Head of caudate nucleus (tissue), 42 donors: ENCODE measurements at places on chromosomes 3 and 15.

GRCh38 chr3:190132371-190132770 is 11.7 kb upstream of the P3H2 start:
- DNase-seq: no peak

- DNase-seq: no peak
These were observed 31.3 kb downstream of the EFL1 start for GRCh38 chr15:82231233-82231632.

DNA sequence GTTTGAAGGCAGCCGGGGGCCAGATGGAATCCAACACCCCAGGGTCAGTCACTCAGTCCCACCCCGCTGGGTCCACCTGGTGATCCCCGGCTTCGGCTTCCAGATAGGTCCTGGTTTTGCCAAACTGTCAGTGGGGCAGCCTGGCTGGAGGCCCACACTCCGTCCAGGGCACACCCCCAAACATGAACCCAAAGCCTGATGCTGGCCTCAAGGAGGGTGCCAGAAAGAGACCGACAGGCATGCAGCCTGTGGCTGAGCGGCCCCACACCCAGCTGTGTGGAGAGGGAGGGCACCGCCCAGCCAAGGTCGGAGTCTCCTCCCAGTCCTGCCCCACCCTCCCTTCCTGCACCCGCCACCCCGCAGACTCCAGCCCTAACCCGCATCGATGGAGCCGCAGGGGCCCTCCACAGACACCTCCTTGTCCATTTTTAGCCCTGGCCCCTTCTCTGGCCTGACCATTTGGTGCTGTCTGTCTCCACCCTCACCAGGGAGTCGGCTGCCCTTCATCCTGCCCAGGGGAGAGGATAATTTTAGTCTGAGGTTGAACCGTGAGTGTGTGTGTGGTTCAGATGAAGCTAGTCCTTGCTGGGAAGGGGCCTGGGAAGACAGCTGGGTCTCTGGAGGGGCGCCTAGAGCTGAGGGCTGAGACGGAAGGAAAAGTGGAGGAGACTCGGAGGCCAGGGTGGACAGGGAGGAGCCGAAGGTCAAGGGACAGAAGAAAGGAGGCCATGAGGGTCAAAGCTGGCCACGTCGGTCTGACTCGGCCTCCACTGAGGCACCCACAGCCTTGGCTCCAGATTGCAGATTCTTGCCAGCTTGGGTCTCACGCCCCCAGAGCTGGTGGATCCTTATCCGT is 23.1 kb downstream of the TNK2 start:
- no peak for DNase-seq

GRCh38 chr3:51338632-51339031 is 46.5 kb upstream of the MANF start:
- no peak for DNase-seq

- DNase-seq: no peak
These were observed 24.0 kb downstream of the LNP1 start for GRCh38 chr3:100425316-100425715.

DNA sequence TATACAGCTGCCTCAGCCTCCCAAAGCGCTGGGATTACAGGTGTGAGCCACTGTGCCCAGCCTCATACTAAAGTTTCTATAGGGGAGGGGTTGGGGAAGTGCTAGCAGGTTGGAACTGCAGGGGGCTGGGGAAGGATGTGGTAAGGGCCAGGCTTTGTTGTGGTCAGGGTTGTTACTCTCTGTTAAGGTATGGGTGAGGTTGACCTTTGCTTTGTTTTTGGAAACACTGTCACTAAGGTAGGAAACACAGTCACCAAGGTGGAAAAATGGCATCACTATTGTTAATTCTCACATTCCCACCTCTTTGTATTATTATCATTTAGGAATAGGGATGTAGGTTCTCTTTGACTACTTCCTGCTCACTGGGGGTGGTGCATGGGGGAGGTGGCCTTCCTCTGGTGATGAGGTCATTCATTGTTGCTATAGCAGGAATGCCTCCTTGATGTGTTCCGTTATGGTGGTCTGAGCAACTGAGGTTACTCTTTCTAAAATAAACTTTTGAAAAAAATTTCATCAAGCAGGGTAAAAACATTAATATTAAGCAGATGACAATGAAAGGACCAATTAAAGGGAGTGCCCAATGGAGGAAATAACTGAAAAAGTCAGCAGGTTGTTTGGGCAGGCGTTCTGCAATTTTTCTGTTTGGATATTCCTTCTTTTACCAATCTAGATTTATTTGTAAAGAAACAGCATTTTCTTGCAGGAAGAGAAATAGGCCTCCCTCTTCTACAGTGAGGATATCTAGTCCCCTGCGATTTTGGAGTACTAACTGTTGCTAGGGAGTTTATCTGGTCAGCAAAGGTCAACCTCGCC is 150.5 kb downstream of the WDR76 start:
- DNase-seq: no peak

GRCh38 chr3:9420850-9421549 is 23.6 kb downstream of the SETD5 start:
- no peak for DNase-seq

GRCh38 chr15:43514241-43515057 is 3.0 kb upstream of the MAP1A start:
- peak; percentile 84 for DNase-seq

GRCh38 chr15:66017000-66017399 is 147.7 kb downstream of the RAB11A start:
- DNase-seq: no peak

DNA sequence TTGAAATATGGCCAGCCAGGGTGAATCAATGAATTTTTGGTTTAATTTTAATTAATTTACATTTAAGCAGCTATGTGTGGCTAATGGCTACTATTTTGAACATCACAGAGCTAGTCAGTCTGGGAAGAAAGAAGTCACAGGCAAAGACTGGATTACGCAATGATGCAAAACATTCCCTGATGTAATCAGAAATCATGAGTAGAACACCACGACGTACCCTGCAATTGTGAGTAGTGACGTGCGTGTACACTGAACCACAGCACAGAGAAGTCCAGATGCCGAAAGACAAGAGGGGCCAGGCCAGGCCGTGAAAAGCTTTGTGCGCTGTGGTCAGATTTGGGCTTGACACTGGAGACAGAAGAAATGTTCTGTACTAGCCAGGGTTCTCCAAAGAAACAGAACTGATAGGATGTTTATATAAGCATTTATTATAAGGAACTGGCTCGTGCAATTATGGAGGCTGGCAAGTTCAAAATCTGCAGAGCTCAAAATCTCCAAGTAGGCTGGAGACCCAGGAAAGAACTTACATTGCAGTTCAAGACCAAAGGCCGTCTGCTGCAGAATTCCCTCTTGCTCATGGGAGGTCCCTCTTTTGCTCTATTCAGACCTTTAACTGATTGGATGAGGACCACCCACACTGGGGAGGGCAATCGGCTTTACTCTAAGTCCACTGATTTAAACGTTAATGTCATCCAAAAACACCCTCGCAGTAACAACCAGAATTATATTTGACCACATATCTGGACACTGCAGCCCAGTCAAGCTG is 44.6 kb downstream of the SH3BP5 start:
- no peak for DNase-seq

- DNase-seq: no peak
These were observed 73.3 kb upstream of the SLCO2A1 start for GRCh38 chr3:134102976-134103375.

GRCh38 chr3:40200692-40201316 is 108.7 kb upstream of the EIF1B start:
- no peak for DNase-seq

GRCh38 chr3:124812291-124813265 is 74.6 kb downstream of the ITGB5 start:
- no peak for DNase-seq

DNA sequence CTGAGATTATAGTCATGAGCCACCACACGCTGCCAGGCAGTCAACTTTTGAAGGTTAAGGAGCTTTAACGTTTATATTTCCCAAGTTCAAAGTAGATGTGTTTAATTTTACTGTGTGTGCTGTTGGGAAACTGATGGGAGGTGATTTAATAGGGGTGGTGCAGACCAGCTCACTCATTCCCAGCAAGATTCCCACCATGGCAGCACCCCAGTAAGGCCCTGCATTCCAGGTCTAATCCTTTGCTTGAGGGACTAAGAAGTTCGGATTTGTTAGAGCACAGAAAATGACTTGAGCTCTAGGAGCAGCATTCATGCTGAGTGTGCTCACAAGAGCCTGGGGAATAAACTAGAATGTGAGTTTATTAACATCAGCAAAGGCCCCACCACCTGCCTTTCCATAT is 25.2 kb downstream of the TSEN2 start:
- no peak for DNase-seq

- DNase-seq: no peak
These were observed 219.3 kb upstream of the TTC14 start for GRCh38 chr3:180382638-180383180.

DNA sequence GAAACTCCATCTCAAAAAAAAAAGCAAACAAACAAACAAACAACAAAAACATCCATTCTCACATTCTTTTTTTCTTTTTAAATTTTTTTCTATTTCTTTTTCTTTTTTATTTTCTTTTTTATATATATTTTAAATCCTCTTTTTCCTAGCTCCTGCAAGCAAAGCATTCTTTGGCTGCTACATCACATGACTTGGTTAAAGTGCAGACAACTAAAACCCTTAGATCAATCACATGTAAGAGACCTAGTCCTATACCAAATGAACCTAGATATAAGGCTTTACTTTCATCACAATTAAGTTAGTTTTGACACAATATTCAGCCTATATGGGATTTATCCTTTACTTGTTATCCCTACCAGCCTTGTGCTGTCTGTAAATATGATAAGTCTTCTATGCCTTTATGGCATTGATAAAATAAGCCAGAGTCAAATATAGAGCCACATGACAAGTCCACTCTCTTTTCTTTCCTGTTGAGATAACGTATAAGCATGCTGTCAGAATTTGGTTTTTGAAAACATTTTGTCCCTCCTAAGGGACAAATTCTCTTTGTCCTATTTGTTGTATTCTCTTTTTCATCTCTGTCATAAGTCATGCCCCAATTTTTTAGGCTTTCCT is 11.3 kb downstream of the UBR1 start:
- DNase-seq: no peak

- DNase-seq: no peak
These were observed 318.5 kb downstream of the GBE1 start for GRCh38 chr3:81442758-81443456.

- no peak for DNase-seq
These were observed 99.8 kb upstream of the HERC1 start for GRCh38 chr15:63933522-63933921.

DNA sequence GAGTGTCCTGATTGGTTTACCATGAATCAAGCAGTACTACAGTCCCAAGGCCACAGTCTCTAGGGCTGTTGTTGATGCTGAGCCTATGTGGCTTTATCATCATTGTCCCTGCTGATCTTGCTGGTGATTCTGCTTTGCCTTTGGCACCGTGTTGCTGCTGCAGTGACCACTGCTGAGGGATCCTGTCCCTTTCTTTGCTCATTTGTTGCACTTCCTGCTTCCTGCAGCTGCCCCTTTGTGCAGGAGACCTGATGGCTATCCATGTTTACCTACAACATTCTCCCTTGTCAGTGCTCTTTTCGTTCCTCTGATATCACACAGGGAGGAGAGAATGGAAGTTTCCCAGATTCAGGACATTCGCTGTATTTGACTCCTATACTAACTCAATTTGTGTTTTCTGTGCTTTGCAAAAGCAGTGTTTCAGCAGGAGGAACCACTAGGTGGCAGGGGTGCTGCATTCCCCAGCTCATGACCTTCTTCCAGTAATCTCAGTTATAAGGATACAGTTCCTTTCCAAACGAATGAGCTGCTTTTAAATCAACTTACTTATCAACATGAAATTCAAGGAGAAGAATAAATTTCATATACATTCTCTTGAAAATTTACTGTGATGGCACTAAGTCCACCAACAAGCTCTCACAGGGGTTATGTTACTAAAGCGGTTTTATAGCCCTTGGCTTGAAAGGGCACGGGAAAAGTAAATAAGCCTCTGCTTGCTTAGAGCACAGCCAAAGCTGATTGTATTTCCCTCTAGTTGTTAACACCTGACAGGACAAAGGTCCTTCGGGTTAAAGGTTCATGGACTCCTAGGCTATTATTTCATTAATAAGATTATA is 9.7 kb upstream of the THUMPD3 start:
- peak; percentile 86 for DNase-seq

GRCh38 chr3:46264002-46264401 is 21.7 kb downstream of the CCR3 start:
- DNase-seq: no peak

DNA sequence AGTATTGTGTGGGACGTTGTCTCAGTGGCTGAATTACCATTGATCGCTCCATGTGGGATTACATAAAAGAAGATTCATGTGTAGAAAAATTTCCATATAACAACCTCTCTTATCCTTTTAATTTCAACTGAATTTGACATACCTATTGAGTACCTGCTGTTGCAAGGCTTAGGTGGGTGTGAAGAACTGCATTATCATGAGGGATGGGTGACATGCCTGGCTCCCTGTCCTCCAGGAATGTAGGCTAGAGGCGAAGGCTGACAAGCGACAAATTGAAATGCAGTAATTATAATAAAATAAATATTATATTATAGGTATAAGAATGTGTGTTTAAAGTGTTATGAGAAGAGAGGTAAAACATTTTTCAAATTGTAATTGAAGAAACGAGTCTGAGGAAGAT is 52.7 kb upstream of the SPESP1 start:
- DNase-seq: peak; percentile 53

DNA sequence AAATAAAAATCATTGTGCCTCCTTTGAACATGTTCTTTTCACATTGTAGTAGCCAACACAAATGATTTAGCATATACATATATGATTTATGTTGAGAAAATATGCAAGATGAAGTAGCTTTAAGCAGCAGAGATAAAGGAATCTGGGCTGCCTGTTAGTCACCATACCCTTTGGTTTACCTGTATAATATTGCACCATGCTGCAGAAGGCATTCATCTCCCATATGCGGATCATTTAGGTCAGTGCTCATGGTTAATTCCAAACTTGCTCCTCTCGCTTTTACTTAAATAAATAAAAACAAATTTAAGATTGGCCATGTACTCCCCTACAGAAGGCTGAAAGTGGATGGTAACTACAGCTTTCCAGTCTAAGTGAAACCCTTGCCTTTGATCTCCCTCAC is 86.7 kb upstream of the TBL1XR1 start:
- no peak for DNase-seq

DNA sequence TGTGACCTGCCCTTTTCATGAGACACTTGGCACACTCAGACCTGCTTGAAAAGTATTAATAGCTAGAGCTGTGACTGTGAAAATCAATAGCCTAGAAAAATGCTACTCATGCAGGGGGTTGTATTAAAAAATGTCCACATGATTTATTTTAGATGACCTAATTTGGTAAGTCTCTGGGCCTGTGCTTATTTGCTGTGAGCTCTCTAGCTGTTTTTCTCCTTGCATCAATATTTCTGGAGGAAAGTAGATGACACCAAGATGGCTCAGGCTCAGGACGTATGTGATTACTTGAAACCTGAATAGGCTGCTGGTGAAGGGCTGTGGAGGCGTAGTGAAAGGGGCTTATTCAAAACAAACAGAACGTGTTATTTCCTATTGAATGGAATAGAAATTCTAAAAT is 29.5 kb downstream of the KCNAB1 start:
- DNase-seq: no peak

GRCh38 chr3:59795756-59796155 is 745.9 kb upstream of the CFAP20DC start:
- no peak for DNase-seq

GRCh38 chr3:129323651-129324294 is 45.1 kb downstream of the HMCES start:
- no peak for DNase-seq

GRCh38 chr3:43581343-43581742 is 40.5 kb downstream of the ANO10 start:
- DNase-seq: no peak

- no peak for DNase-seq
These were observed 11.8 kb upstream of the HDC start for GRCh38 chr15:50277370-50277769.
